ENCODE measurements at places on chromosomes 7 and 10.
A peak's percentile ranks its signal among the peaks of the same experiment; 100 is the strongest.

DNA sequence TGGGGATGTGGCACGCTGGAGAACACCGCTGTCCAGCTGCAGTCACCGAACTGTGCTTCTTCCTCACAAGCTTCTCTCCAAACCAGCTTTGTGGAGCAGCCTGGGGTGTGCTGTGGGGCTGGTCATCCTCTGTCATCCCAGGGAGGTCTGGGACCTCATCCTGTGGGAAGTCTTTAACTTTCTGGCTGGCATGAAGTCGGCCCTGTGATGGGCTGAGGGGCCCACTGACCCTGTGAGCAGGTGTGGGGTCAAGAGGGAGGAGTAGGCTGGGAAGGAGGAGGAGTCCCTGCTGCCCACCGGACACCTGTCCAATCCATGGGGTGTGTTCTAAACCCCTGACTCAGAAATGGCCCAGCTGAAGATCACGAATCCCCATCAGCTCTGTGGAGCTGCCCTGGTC is 136.2 kb upstream of the SHH start:
- no peak for DNase-seq

GRCh38 chr7:108211382-108212201 is 81.4 kb upstream of the LAMB4 start:
- DNase-seq = peak; percentile 15

DNA sequence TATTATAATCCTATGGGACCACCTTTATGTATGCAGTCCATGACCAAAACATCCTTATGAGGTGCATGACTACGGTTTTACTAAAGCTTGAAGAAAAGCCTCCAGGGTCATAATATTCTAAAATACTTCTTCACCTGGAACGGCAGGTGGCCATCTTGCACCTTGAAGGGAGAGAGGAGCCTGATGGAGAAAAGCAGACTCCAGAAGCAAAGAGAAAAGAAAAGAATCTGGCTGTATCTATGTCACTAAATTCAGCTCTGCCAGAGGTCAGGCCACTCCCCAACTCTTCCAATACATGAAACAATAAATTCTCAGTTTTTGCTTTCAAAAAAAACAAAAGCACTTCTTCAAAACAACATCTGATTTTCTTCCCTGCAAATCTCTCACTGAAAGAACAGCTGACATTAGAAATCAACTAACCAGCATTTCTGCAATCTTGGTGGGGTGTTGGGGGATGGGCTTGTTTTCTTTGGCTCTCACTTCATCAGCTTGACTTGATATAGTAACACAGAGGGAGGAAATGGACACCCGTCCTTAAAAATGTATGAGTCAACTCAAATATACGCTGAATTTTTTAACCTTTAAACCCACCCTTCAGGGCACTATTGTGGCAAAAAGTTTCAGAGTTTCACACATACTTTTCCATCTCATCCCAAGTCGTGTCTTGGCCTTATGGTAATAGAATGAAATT is 21.7 kb downstream of the HIBADH start:
- DNase-seq = peak; percentile 83

GRCh38 chr10:91295346-91295745 is 74.9 kb downstream of the PCGF5 start:
- DNase-seq = no peak

DNA sequence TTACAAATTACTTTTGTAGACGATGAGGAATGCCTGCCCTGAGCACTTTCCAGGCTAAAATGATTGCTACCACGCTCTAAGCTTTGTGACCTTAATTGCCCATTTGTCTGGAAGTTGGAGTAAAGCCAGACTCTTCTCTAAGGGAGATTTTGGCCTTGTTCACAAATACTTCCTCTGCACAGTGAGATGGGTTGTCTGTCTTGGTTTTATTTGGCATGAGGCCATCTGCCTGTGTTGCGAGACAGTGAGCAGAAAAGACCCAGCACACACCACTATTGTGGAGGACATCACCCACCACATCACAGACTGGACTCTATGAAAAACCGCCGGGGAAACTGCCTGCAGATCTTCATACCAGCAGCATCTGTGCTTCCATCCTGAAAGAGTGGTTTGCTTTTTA is 138.4 kb downstream of the BICC1 start:
- no peak for DNase-seq

DNA sequence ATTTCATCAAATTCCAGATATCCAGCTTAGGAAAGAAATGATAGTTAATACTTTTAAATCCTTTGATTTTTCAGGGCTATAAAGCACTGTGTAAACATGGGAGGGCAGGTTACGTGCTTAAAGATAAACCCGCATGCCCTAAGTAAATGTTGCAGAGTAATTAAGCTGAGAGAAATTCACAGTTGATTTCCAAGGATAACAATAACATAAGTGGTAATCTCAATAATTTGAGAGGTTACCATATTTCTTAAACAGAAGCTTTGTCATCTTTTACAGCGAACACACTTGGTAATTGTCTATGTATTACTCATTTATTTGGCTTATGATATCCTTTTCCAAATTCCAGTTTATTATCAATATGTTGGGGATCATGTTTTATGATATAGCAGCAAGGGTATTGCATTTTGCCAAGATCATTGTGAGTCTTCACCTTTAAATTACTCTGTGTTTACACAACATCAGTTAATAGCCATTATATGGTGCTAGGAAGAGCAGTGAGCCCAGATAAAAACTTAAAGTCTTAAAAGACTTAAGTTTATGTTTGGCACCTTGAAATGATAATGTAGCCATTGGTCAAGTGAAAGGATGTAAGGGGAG is 15.4 kb downstream of the MGAM start:
- no peak for DNase-seq

GRCh38 chr10:5106553-5106952 is 12.3 kb downstream of the AKR1C3 start:
- no peak for DNase-seq

DNA sequence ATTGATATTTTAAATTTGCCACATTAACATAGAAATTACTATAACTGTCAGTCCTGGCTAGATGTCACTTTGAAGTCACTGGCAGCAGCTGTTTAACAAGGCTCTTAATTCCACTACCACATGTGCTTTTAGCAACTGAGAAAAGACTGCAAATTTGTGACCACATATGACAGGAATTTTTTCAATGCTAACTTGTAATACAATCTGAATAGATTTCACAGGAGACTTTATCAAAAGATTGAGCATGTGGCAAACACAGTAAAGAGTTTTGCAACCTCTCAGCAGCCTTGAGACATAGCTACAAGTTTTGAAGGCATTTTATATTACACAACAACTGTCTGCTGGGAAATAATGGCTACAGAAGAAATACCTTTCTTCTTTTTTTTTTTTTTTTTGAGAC is 73.0 kb downstream of the MICU1 start:
- no peak for DNase-seq
